ENCODE measurements at places on chromosomes 4 and X.

- no peak for DNase-seq
Measured at GRCh38 chr4:168648929-168649328, 152.1 kb downstream of the PALLD start.

- DNase-seq: peak; percentile 63
Measured at GRCh38 chrX:13463608-13464007, 105.8 kb upstream of the EGFL6 start.

GRCh38 chrX:103817502-103817901 lies 14.6 kb downstream of the RAB9B start:
- no peak for DNase-seq

DNA sequence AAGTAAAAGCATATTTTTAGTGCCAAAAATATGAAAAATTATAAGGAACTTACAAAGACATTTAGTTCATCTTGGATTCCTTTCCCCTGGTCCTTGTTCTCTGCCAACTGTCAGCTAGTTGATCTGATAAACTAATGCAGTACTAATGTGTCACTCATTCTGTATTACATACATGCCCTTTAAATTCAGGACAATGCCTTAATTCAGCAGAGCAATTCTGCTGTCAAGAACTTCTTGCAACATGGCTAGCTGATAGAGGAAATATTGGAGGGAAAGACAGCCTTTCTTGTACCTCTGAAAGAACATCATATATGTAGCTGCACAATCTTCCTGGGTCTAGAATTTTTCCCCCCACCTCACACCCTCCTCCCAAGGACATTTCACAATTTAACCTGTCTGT lies 480.1 kb downstream of the RPA4 start:
- no peak for DNase-seq

DNA sequence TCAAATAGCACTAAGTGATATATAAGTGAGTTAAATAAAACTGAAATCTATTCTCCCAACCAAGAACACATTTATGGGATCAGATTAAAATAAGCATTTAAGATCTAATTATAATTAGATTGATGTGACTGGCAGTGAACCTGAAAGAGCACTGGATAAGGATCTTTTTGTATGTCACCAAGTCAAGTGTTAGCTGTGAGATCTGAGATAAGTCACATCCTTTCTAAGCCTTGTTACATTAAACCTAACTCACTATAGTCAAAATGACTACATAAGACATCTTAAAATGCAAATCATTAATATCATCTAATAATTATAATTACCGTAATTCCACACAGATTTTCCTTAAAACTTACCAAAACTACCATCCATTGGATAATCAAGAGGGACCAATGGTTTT lies 1.6 kb downstream of the CCNA2 start:
- DNase-seq: no peak

GRCh38 chr4:22962295-22962694 lies 269.6 kb downstream of the GBA3 start:
- no peak for DNase-seq

- DNase-seq: no peak
Measured at GRCh38 chrX:129736491-129736890, 2.3 kb upstream of the XPNPEP2 start.

DNA sequence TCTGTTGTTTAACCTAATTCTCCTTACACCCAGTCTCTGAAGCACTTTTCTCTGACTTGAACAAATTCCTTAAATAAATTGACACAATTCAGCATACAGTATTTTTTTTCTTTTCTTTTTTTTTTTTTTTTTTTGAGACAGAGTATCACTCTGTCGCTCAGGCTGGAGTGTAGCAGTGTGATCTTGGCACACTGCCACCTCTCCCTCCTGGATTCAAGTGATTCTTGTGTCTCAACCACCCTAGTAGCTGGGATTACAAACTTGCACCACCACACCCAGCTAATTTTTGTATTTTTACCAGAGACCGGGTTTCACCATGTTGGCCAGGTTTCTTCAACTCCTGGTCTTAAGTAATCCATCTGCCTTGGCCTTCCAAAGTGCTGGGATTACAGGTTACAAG lies 1498.1 kb upstream of the PCDH10 start:
- DNase-seq: no peak

DNA sequence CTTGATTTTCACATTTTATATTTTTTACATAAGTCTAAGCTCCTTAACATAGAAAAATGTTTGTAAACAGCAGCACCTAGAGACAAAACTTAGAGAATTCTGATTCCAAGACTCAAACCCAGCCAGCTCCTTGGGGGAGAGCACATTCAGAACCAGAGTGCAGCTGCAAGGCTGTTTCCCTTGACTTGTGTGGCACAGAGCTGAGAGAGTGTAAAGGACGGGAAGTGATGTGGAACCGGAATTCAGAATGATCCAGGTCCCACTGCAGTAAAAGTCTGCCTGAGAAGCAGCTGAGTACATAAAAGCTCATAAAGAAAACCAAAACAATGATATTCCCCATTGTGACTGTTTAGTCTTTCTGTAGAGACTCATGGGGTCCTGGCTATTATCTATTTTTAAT lies 713.8 kb downstream of the RAB28 start:
- no peak for DNase-seq

DNA sequence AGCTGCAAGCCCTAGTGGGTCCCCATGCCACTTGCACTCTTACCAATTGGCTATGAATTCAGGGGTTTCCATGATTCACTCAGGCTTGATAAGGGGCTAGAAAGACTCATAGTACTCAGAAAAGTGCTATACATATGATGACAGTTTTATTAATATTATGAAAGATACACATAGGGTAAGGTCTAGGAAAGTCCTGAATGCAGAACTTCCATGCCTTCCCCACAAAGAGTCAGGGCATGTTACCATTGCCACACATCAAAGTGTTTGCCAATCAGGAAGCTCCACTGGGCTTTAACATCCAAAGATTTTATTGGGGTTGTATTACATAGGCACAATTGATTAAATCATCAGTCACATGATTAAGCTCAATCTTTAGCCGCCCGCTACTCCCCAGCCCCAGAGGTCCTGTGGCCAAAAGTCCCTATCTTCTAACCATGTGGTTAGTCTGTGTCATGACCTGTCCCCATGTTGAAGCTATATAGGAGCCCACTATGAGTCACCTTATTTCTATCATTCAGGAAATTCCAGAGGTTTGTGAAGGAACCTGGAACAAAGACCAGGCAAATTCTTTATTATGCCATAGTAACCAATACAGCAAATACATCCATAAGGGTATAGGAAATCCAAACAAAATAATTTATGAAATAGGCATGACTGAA lies 635.6 kb downstream of the STPG2 start:
- DNase-seq: no peak

DNA sequence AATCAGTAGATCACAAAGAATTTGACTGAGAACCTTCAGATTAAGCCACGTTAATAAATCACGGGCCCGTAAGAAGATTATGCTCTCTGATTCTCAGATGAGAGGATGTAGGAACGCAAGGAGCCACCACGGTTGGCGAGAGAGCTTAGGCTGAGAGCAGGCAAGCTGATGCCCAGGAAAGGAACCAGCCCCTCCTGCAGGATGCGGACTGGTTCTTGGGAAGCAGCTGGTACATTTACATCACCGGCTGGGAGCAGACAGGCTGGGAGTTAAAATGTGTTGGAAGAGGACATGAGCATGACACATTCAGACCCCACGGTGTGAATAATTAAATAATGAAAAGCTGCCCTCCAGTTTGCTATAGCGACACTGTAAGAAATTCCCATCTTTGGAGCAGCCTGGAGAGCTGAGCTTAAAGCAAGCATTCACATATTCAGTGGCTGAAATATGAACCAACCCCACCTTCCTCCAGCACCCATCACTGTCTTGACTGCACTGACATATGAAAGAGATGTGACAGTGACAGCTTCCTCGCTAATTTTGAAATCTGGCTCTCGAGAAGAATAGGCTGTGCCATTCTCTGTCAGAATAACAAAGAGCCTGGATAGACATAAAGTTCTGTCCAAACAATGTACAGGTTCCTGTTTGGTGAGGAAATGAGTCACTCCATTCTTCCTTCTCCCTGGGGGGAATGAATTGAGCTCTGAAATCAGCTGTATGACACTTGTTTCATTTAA lies 33.1 kb downstream of the LNX1 start:
- DNase-seq: no peak

DNA sequence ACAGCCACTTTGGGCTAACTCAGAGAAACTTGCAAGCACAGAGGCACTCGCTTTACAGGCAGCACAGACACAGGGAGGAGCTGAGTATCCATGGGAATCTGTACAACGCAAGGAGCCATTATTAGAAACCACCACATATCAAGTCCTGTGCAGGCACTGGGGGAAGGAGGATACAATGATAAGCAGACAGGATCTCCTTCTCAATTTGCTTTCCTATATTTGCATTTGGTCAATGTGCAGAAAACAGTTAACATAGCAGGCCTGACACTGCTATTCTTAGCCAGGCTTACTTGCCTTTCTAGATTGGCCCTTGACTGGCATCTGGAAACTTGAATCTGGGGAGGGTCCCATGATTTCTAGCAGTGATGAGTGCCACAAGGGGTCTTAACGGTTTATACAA lies 65.8 kb downstream of the TEC start:
- no peak for DNase-seq

DNA sequence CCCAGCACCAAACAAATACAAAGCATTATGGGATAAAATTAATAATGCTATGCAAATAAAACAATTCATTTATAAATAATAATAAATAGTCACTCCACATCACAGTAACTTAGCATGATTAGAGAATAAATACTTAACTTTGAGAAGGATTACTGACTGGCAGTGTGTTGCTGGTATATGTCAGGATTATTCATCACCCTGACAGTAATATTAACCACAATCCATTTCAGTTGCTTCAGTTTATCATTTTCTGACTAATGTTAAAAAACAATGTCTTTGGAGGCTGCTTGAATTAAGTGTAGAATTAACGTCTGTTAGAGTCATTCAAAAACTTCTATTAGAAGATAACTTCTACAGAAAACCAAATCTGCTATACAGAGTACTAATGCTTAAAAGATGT lies 124.1 kb upstream of the MAB21L2 start:
- DNase-seq: no peak

DNA sequence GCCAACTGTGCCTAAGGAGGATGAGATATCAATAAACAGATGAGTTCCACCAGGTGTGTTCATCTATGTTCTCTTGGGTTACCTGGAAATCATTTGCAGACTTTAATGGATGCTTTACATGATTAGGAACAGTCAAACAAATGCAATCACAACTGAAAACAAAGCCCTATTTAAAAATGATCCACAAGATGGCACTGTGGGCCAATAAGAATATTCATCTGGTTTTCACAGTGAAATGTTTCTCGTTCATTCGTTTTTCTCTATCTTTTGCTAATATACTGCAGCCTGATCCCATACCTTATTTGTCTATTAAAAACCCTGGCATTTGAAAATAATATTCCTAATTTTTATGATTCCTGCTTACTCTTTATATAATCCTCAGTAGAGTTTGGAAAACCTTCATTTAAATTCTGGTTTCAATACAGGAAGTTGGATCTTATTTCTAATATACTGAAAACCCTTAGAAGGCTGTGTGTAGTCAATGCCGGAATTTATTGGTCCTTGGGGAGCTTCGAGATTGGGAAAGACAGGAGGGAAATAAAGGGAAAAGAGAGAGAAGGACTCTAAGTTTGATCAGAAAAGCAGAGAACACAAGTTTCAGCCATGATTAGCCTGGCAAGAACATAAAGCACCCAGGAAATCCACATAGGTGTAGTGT lies 63.8 kb upstream of the TAPT1 start:
- DNase-seq: no peak

DNA sequence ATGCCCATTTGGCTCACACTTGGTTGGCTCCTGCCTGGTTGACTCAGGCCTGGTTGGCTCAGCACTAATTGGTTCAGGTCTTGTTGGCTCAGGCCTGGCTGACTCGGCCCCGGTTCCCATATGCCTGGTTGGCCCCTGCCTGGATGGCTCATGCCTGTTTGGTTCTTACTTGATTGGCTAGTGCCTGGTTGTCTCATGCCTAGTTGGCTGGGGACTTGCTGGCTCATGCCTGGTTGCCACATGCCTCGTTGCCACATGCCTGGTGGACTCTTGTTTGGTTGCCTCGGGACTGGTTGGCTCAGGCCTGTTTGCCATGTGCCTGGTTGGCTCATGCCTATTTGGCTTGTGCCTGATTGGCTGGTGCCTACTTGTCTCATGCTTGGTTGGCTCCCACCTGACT lies 103.7 kb downstream of the APOOL start:
- peak; percentile 5 for DNase-seq

- no peak for DNase-seq
Measured at GRCh38 chrX:139200793-139201192, 329.7 kb upstream of the F9 start.

- peak; percentile 74 for DNase-seq
Measured at GRCh38 chr4:110945600-110945999, 322.7 kb upstream of the PITX2 start.

DNA sequence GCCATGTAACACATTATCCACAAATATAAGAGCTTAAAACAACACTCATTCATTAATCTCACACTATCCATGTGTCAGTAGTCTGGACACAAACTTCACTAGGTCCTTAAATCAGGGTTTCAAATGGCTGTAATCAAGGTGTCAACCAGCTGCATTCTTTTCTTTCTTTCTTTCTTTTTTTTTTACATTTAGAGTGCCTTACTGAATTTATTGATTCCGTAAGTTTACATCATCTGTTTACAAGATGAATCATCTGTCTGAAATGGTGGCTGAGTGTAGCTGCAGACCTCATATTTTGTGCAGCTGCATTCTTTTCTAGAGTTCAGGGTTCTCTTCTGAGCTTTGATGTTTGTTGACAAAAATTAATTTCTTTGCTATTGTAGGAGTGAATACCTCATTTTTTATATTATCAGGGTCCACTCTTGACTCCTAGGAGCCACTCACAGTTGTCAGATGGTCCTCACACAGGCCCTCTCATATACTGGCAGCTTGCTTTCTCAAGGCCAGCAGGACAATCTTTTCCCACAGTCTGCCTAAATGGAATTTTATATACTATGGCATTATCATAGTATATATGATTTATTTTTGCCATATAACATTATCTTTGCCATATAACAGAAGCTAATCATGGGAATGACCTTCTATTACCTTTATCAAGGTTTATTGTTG lies 37.8 kb downstream of the SPOCK3 start:
- DNase-seq: no peak

DNA sequence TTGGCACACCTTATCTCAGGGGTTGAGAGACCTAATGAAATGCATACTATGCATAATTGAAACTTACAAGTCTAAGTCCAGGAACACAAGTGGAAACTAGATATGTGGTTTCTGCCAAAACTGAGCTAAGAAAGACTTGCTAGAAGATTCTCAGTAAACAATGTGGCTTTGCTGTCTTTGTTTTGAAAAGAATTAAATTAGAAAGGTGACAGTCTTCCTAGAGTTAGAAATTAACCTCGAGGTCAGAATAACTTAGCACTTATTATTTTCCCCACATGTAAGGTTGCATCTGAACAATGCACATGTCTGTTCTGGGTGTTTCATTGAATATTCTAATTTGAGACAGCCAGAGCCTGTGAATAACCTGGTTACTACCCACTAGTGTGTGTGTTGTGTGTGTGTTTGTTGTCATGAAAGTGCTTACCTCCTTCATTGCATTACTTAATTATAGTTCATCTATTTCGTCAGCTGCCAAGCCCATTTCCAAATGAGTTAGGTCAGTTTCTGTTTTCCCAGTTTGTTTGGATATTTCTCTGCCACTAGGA lies 1.5 kb downstream of the EREG start:
- DNase-seq: no peak

All from upper lobe of left lung (tissue), 6 donors.